Activated CD8-positive, alpha-beta T cell treated with anti-CD3 and anti-CD28 coated beads, Interleukin-2, amount 10 ng/mL, durations not matched to agents 7 days and 5 days (primary cell): ENCODE measurements at places on chromosomes 2 and 18. TPM values are rescaled to one million over a fixed set of nuclear protein-coding genes. Genes with fewer than 3 reads are reported as not detected.

SGPP2 gene
- total RNA-seq = 0.08 TPM

SAG gene
- 0.05 TPM for total RNA-seq

CCDC74B gene
- total RNA-seq = 3.2 TPM

MALT1 gene
- 52.7 TPM for total RNA-seq

SERPINB7 gene
- total RNA-seq = not detected

RAD51AP2 gene
- total RNA-seq = not detected

NOL4 gene
- not detected for total RNA-seq

NAT8 gene
- total RNA-seq = not detected

RAX gene
- not detected for total RNA-seq

MYO3B gene
- 0.05 TPM for total RNA-seq

APLF gene
- 2.6 TPM for total RNA-seq

PPM1B gene
- 48.6 TPM for total RNA-seq

HOXD3 gene
- total RNA-seq = not detected

TSPYL6 gene
- not detected for total RNA-seq

- DNase-seq = no peak
Measured at GRCh38 chr2:85655961-85656417, 12.0 kb downstream of the SFTPB start.

DNA sequence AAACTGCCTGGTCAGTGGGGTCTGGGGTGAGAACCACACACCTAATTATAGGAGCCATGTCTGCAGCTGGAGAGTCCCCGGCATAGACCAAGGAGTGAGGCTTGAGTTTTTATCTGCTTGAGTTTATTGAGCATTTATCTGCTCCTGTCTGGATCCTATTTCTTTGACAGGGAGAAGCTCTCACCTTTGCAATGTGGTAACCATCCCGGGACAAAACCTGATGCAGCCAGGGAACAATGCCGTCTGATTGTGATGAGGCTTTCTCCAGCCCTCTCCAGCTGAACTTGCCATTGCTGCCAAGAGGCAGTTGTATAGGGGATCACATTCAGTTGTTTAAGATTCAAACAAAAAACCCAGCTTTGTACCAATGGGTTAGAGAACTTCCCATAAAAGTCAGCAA is 324.4 kb downstream of the TSN start:
- DNase-seq = no peak

- DNase-seq = no peak
Measured at GRCh38 chr2:143608063-143608423, 478.8 kb downstream of the ARHGAP15 start.

DNA sequence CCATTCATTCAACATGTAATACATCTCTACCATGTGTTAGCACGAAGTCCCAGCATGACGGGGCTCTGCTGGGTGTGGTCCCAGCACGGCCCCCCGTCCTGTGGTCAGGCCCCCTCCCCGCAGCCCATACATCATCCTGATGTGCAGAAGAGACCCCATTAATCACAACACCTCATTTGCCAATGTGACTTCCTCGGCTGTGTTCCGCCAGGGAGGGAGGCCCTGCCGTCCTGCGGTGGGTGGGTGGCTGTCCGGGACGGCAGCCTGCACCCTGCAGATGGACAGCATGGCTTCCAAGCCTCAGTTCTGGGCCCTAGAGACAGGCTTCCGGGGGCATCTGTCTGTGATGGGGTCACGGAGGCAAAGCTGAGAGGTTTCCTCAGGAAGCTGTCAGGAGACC is 254.0 kb downstream of the CYP26B1 start:
- no peak for DNase-seq

DNA sequence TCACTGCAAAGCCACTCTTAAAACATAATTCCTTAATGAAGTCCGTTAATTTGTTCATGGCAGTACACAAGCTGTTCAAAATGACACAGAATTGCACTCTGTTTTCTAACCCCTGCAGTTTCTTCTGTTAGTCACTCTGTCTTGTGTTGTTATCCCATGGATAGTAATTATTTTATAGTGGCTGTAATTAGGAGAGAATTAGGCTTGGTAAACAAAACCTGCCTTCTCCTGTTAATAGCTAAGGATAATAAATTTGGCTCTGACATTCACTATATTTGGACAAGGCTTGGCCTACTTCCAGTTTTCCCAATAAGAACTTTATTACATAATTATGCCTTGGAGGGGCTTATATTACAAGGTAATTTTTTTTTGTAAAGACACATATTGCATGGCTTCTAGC is 330.3 kb upstream of the FIGN start:
- no peak for DNase-seq

DNA sequence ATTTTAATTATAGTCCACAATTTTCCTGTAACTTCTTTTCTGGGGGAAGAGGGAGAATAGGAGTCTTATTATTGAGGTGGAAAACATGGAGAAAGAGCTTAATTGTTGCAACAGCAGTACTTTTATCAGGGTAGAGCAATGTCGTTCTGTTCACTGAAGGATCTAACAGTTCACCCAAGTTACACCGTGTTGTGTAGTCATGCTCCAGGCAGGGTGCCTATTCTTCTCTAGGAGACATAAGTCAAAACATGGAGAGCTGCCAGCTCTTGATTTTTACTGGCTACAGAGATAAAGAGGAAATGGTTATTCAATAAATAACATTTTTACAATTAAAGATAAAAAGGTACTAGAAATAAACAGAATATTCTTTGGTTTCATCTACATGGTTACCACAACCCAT is 594.3 kb upstream of the NETO1 start:
- no peak for DNase-seq

DNA sequence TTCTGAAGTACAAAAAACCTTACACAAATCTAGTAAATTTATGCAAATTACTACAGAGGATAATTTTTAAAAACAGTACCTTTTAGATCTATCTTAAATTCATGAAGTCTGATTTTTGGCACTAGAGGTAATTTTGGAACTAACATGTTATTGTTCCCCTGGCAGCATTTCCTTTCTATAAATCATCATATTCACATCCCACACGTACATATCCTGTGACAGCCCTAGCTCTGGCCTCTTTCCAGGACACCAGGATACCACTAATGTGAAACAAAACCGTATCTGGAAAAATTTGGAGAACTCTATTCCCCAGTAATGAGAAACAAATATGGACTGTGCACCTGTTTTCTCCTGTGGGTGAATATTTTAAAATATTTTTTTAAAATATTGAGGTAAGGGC is 14.0 kb upstream of the BIRC6 start:
- DNase-seq = no peak

- DNase-seq = no peak
Measured at GRCh38 chr2:156087875-156088274, 244.6 kb downstream of the NR4A2 start.

GRCh38 chr18:50377061-50377798 is 2.4 kb downstream of the SKA1 start:
- DNase-seq = no peak

- no peak for DNase-seq
Measured at GRCh38 chr2:229708335-229708734, 6.0 kb downstream of the DNER start.

DNA sequence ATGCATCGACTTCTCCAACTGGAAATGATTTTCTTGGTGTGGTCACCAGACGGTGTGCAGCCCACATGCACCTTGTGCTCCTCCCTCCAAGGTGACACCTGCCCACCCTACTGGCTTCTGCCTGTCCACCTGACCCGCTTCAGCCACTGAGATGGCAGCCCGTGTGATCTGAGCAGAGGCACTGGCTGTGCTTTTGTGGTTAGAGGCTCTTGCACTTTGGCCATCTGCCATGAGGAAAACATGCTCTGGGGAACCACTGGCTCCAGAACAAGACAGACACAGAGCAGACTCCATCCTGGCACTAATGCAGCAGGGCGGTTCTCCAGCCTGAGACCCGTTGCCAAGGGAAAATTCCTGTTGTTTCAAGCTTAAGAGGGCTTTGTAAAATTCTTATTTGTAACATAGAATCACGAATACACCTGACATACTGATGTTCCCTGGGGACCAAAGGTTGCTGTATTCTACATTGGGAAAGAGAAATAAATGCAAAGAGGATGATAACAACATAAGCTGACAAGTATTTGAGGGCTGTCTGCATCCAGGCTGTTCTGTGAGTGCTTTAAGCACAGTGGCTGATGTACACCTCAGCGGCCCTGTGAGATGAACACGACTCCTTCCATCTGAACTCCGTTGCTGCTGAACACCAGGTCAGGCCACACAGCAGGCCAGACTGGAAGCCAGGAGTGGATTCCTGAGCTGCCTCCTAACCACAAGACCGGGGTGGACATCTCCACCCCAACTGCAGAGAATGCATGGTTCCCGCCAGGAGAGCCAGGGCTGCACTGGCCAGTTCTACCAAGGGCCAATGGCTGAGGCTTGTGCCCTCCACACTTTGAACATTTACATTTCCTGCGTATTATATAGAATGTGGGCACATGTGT is 820.4 kb downstream of the GALR1 start:
- DNase-seq = no peak

DNA sequence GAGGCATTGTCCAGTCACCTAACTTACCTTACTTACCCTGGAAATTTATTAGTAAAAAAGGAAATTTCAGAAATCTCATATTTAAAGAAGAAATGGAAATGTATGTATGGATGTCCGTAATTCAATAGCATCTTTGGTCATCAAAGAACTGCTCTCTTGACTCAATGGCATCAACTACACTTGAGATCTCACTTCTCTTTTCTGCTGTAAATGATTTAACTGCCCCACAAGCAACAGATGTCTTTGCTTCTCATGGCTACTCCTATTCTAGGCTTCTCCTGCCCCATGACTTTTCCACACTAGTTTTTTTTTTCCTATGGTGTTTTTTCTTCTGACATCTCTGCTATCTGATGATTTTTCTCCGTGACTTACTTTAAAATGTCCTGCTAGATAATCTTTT is 34.0 kb upstream of the ERMN start:
- DNase-seq = no peak

- no peak for DNase-seq
Measured at GRCh38 chr2:203892207-203892606, 24.6 kb downstream of the CTLA4 start.

DNA sequence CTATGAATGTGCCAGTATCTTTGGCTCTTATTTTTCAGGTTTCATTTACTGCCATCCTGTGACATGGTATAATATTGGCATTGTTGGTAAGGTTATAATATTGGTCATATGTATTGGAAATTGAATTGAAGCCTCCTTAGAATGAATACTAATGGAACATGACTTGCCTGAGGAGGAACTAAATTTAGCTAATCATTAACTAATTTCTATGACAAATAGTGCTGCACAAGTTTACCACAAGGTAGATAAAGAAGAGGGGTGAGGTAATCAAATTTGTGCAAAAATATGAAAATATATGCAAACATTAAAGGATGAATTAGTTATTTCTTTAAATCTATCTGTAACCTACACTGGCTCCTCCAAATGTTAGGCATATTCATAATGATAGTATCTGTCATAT is 43.2 kb upstream of the ORC2 start:
- no peak for DNase-seq

DNA sequence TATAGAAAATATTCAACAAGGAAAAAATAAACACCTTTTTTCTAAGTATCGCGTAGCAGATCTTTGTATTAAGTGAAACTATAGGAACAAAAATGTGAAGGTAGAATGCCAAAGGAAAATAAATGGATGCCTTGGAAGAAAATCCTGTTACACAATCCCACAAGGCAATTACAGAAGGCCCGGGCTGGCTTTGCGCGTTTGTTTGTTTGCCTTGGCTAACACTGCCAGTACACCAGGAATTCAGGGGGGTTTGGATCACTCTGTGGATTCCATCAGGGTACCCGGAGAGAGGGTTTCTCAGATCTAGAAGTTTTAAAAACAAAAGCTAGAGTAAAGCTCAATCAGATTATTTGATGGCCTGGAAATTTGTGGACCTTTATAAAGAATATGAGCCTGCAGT is 478.3 kb downstream of the FBXO15 start:
- DNase-seq = no peak

- DNase-seq = no peak
Measured at GRCh38 chr2:16179701-16180416, 239.5 kb downstream of the MYCN start.

DNA sequence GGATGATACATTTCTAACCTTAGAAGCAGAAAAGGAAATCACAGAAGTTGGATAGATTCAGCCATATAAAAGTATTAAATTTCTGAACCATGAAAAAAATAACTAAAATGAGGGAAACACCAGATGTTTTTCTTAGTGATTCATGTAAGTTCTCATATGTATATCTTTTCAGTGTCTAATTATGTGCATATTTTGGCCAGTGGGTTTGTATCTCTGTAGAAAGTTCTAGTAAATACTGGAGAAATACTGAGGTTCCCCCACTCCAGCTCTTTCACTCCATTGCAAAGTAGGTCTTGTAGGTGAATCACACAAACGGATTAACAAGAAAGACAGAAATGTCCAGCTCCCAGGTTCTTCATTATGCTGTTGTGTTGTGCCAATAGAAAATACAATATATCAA is 222.3 kb downstream of the NEDD4L start:
- no peak for DNase-seq

DNA sequence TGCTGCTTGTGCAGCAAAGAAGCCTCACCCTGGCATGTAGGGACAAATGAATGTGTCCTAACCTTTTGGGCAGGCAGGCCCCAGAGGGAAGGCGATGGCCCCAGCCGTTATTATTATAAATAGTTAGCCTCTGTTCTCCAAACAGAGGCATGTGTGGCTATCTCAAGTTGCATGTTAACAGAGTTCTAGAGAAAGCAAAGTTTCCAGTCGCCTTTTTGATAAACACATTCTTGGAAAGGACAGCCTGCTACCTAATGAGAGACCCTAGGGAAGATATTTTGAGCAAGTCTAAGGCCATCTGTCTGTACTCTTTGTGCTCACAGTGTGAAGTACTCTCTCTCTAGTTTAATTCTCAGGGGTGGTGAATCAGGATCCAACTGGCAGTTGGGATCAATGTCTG is 97.4 kb upstream of the FHL2 start:
- DNase-seq = no peak
